Natural killer cell (primary cell): ENCODE measurements at places on chromosomes 5 and 9.
A peak's percentile ranks its signal among the peaks of the same experiment; 100 is the strongest.

DNA sequence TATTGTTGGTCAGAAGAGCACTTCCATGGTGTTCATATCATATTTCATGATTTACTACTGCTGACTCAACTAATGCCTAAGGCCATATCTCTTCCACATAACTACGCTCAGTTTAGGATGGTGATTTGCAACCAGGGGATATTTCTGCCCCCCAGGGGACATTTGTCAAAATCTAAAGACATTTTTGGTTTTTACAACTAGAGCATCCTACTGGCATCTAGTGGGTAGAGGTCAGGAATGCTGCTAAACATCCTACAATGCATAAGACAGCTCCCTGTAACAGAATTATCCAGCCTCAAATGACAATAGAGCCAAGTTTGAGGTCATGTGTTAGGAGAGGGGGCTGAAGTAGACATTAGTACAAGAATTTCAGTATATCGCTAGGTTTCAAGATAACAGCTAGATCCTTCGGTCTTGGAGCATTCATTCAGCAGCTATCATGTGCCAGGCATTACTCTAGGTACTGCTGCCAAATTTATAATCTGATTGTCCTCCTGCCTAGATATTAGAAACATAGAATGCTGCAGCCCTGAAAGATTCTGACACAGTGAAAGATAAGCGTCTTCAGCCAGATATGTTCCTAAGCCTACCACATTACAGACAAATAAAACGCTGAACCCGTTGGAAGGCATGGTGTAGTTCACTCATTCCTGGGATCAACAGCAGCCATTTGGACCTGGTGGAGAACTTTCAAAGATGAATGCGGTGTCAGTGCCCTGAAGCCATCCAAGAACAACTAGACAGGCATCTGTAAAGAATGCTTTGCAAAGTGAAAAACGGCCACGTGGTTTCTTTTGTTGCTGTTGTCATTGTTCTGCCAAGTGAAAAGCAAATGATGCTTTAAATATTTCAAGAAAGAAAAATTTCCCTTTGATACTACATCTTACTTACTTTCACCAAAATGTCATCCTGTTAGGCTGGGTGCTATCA is 55.5 kb upstream of the FST start:
- no peak for DNase-seq

DNA sequence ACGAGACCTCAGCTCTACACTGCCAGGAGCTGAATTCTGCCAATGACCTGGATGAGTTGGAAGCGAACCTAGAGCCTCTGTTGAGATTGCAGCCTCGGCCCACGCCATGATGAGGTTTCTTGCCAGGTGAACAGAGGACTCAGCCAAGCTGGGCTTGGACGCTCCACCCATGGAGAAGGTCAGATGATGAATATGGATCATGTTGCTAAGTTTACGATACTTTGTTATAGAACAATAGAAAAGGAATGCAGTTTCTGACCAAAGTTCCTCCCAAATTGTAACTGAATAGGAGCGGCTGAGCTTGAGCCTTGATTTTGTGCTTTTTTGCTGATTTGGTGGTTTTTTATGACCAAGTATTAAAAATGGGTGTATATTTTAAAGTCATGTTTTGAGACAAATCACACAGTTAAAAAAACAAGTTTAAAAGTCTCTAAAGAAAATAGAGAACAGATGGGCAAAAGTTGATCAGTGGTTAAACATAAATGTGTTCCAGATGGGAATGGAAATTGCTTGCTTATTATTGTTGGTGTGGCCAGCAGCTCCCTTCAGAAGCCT is 32.9 kb downstream of the ROPN1L start:
- no peak for DNase-seq

DNA sequence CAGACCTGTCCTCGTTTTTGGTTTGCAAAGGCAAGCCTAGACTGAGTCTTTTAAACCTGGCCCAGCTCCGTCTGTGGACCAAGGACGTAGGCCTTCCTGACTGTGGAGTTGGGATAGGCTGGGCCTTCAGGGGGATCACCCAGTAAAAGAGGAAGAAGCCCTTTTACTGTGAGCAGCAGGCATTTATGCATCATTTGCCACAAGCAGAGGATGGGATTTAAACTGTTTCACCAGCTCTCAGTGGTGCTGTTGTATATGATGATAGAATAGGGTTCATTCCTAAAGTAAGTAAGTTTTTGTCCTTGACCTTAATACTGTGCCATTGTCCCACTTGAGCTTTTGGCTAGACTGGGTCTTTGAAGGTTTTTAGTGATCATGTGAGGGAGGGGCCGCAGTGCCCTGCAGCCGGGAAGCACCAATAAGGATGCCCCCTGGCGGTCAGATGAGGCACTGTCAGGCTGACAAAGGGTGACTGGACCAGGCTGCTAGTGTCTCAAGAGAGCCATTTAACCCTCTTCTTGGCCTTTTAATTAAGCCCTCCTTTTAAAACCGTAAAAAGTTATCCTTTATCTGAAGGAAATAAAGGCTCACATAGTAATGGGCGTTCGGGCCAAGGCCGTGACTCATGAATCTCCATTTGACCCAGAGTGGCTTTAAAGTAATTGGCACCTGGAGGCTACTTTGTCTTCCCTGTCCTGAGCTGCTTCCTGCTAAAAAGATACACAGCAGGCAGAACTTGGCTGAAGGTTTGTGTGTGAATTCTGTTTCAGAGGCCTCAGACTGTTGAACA is 74.0 kb downstream of the UBAP1 start:
- peak; percentile 82 for DNase-seq

DNA sequence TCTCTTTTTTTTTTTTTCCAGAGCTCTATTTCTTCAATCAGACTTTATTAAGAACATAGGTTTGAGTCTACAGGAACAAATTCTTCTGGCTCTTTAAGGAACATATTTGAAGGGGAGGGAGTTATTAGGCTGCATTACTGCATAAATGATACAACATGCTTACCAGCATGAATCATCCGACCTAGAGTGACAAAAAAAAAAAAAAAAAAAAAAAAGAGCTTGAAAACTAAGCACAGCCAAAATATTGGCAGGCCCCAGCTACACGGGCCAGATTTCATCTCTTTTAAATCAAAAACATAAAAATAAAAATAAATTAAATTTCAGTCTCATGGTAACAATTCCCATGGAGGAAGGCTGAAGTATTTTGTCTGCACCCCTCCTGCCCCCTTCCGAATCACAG is 26.3 kb downstream of the MSX2 start:
- no peak for DNase-seq

DNA sequence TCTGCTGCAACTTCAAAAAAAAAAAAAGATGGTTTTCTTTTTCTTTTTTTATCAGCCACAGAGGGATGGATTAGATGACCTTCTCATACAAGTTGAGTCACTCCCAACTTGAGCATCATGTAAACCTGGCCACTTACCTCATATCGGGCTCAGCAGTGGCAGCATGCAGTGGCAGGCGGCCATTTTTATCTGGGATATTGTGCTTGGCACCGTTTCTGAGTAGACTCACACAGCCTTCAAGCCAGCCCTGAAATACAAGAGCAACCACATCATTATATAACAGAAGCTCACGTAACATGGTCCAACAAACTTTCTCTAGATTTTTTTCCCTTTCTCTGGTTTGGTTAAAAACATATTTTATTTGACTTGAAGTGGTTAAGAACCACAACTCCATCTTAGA is 62.6 kb downstream of the ANKRD55 start:
- DNase-seq: no peak

DNA sequence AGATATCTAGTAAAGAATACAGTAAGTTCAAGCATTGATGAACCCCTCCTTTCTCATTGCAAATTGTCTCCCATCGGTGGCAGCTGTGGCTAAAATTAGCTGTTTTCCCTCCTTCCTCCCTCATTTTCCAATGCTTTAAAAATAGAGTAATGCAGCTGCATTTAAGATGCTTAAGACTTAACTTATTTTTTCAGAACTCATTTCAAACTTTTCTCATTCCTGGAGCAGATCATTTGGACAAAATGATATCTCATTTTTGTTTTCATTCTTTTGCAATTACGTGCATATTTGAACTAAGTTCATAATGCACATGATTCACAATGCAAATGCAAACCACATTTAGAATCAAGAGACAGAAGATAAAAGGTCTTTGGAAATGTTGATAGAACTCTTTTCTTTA is 14.6 kb downstream of the HSPB3 start:
- DNase-seq: no peak

- DNase-seq: no peak
Observed at GRCh38 chr5:157167214-157167621, 1.2 kb upstream of the GARIN3 start.

- peak; percentile 11 for DNase-seq
Observed at GRCh38 chr9:134267881-134268724, 58.2 kb upstream of the RXRA start.

DNA sequence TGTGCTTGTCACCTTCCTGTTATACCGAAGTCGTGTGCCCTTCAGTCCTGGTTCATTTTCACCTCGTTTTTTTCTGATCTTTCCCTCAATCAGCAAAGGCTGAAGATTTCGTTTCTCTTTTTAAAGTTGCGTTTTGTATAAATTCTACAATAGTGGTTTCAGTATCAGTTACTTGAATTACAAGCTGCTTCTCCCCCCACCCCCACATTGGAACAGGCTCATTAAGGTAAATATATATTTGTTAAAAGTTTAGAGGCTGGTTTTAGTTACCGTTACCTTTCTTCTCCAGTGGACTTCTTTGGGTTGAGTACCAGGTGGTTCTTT is 881 bp downstream of the SUB1 start:
- DNase-seq: no peak

GRCh38 chr5:77449277-77449676 is 42.8 kb downstream of the WDR41 start:
- no peak for DNase-seq

- DNase-seq: no peak
Observed at GRCh38 chr5:82465235-82465634, 187.1 kb upstream of the RPS23 start.

DNA sequence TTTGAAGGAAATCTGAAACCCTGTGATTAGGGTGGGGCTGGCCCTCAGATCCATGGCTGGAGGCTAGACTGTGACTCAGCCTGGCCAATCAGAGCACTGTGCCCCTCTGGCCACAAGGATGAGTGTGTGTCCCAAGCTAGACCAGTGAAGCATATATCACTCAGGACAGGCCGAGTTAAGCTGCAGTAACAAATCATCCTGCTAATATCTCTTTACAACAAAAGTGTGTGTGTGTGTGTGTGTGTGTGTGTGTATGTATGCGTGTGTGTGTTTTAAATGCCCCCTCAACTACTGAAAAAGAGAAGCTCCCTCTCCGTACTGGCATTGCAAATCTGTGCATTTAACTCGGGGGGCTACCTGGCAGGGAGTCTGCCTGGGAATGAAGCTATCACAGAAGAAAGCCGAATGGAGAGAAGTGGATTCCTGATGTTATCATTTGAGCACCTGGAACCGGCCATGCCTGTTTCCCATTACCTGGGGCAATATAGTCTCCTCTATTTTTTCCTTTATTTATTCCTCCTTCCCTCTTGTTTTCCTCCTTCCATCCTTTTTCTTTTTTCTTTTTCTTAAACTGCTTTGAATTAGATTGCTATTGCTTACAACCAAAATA is 25.6 kb downstream of the STC2 start:
- DNase-seq: no peak

DNA sequence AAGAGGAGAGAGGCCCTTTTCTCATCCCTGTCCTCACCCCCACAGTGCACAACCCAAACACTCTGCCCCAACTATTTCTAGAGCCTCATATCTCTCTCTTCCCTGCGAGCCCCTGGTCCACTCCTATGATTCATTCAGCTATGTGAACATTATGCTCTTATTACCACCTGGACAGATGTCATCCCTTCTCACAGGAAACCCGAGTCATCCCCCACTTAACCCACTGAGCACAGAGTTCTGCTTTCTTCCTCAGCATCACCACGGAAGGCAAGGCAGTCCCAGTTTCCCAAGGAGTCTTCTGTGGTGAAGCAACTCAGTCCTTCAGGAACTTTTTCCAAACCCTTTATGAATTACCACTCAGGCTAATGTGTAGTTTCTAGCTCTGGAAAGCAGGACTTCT is 1.3 kb downstream of the DNAI1 start:
- no peak for DNase-seq

- no peak for DNase-seq
Observed at GRCh38 chr5:171647904-171648260, 137.7 kb upstream of the SMIM23 start.

DNA sequence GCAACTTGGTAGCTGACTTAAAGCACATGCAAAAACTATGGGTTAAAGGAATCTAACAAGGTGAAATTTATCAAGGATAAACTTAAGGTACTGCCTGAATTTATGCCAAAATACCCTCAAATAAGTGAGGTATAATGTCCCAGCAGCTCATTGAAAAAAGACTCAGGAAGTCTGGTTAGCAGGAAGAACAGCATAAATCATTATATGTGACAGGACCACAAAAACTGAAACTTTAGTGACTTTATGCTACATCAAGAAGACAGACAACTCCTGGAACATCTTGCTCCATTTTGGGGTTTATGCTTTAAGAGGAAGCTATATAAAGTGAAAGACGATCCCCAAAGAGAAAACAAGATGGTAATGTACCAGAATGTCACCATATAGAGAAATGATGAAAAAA is 282.4 kb upstream of the ZNF462 start:
- DNase-seq: no peak

DNA sequence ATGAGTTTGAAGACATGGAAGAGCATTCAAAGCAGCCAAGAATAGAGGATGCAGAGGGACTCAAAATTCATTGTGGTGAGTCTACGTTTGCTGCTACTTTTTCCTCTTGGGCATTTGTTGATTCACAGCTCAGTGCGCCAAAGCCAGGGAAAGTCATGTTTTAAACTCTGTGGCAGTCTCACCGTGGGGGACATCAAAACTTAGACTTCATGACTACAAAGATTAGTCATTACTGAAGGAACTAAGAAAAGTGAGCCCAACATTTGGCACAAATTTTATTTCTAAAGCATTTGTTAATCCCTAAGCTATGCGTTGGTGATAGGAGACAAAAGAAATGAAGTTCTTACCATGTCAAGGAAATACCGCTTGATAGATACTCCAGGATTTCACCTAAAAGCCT is 73.7 kb upstream of the MTAP start:
- no peak for DNase-seq

- no peak for DNase-seq
Observed at GRCh38 chr5:110063640-110064602, 374.2 kb downstream of the MAN2A1 start.

DNA sequence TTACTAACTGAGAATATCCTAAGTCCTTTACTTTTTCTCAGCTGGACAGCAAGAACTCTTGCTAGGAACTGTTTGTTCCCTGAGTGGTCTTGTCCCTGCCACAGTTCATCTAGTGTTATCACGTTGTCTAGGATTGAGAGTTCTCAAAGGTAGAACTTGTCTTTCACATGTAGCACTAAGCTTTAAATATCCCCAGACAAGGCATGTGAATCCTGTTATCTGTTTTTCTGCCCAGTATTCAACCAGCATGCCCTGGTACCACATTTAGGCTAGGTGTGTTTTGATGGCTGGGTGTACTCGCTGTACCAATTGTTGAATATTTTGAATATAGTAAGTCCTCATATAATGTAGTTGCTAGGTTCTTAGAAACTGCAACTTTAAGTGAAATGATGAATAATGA is 27.9 kb upstream of the PDZD2 start:
- no peak for DNase-seq

- no peak for DNase-seq
Observed at GRCh38 chr9:6764523-6764922, 6.8 kb downstream of the KDM4C start.

DNA sequence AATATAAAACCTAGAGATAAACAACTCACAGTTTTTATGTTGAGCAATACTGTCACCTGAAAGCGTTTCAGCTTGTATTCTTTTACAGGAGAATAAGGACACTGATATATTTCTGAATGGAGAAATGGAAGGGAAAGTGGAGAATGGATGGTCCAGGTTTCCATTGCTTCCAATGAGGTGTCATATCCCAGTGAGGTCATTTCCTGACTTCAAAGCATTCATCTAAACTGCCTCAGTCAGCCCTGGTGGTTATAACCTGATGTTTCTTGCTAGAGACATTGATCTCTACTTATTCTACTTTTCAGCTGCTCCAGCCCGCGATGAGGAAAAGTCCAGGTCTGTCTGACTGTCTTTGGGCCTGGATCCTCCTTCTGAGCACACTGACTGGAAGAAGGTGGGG is 2.6 kb downstream of the GABRA1 start:
- no peak for DNase-seq
